ENCODE measurements at places on chromosomes 12 and 14.

DNA sequence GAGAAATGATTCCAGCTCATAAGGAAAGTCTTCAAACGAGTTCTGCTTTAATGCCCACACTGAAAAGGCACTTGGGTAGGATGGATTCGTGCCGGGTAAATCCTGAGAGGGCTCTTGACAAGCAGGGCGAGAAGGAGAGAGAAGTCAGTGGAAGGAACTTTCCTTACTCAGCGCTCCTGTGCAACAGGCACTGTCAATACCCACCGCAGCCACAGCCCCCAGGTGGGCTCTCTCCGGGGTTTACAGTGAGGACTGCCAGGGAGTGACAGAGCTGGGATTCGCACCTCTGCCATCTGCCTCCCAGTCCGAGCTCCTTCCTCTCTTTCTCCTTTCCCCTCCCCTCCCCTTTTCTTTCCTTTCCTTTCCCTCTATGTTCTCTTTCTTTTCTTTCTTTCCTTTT, 118.7 kb downstream of the BEGAIN start:
- no peak for DNase-seq

- no peak for DNase-seq
Measured at GRCh38 chr14:68040633-68041369, 221.2 kb downstream of the RAD51B start.

DNA sequence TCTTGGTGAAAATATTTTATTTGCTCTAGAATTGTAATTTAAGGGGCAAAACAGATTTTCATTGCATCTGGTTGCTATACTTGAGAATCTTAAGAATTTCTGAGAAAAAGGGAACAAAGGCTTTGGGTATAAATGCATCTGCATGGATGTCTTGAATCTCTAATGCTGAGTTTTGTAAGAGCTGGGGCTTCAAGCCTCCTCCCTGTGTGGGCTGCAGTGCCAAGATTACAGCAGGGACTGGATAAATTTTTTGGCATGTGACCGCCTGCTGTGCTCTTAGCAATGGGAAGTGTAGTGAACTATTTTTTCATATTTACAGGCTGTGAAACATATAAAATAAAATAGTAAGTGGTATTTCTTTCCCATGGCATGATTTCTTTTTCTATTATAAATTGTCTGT, 70.0 kb downstream of the SLC38A6 start:
- no peak for DNase-seq

DNA sequence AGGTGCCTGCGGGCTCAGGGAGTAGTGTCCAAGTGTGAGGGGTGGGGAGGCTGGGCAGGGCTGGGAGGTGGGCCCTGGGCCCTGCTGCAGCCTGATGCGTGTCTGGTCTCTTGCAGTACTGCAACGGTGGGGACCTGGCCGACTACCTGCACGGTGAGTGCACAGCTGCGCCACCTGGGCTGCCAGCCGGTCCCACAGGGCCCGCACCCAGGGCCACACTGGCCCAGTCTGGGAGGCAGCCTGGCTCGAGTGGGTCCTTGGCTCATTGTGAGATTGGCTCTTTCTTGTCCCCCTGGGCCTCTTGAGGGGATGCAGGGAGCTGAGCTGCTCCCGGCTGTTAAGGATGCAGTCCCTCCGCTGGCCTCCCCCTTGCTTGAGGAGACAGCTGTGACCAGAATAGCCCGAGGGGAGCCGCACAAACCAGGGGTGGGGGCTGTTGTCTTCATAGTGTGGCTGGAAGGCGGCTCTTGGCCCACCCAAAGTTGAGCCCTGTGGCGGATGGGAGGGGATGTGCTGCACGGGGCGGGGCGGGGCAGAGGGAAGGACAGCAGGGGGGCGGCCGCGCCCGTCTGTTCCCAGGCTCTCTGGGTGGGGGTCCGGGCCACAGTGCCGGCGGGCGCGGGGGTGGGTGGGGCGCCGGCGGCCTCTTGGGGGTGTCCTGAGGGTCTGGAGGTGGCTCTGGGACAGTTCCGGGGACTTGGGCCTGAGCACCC, 13.1 kb downstream of the ULK1 start:
- no peak for DNase-seq

DNA sequence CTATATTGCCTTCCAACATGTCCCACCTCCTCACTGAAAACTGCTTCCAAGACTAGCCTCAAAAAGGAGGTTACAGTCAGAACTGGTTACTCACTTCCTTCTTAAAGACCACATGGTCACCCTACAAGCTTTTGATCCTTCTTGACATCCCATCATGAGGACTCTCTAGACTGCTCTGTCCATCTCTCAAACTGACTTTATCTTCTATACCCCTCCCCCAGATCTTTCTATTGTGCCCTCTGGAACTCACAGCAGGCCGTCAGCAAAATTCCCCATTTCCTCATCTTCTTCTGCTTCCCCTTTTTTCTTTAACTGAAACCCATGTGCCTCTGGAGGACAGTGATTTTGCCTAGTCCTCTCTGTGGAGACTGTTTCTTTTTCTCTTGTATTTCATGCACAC, 18.1 kb upstream of the IGF1 start:
- no peak for DNase-seq

DNA sequence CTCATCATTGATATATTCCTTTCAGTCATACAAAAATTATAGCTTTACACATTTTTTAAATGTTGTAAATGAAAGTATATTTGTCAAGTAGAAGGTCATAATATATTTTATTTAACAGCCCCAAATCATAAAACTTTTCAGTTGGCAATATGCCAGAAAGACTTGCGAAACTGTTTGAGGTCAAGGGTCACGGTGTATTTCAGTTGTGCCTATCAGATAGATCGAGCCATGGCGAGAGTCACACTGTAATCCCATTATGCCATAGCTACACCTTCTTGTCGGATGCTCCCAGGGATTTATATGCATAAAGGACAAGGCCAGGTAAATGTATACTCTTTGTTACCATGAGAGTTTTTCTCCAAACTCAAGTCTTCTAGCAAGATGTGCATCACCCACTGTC, 26.7 kb upstream of the G2E3 start:
- no peak for DNase-seq

GRCh38 chr14:21534576-21534975, 8.4 kb upstream of the SALL2 start:
- no peak for DNase-seq

DNA sequence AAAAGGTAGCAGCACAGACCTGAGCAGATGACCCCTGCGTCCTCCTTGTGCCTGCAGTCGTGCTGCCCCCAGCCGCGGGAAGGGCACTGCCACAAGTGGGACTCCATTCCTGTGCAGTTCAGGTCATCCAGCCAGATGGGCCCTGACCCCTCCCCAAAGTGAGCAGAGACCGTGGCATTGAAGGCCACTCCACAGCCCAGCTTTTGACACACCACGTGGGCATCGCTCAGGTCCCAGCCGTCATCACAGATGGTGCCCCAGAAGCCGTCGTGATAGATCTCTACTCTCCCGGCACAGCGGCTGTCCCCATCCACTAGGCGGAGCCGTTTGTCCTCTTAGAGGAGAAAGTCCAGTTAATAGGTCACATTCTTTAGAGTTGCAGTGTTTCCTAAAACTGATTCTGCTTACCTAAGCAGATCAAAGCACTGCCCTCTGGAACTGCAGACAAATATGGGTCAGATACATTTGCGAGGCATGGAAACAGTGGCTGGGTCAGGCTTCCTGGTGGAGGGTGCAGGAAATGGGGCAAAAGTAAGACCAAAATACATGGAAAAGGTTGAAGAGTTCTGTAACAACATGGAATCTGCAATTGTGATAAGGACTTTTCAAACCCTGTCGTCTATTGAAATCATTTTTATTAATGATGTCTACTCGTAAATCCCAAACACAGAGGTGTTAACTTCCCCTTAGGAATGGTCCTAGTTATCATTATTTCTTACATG, 69.4 kb downstream of the CD163L1 start:
- DNase-seq: no peak

- DNase-seq: no peak
Measured at GRCh38 chr14:21258889-21259787, 10.1 kb downstream of the HNRNPC start.

- DNase-seq: no peak
Measured at GRCh38 chr14:105617201-105617777, 90.9 kb downstream of the TMEM121 start.

- no peak for DNase-seq
Measured at GRCh38 chr12:103768467-103769123, 72.4 kb downstream of the NT5DC3 start.

DNA sequence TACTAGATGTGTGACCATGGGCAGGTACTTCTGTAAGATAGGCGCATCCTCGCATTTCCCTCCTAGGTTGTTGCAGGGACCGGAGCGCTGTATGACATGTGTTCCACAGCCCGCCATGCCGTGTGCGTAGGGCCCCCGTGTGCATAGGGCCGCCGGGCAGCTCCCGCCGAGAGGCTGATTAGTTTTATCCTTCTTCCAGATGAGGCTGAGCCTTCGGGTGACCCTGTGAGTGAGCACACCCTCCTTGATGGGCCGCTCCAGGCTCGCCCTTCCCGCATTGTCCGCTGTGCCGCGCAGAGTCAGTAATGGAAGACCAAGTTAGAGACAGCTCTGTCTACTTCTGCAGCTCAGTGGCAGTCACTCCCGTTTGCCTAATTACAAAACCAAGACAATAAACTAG, 72.9 kb upstream of the DYNC1H1 start:
- no peak for DNase-seq

- no peak for DNase-seq
Measured at GRCh38 chr12:80513211-80513610, 69.2 kb downstream of the PTPRQ start.

DNA sequence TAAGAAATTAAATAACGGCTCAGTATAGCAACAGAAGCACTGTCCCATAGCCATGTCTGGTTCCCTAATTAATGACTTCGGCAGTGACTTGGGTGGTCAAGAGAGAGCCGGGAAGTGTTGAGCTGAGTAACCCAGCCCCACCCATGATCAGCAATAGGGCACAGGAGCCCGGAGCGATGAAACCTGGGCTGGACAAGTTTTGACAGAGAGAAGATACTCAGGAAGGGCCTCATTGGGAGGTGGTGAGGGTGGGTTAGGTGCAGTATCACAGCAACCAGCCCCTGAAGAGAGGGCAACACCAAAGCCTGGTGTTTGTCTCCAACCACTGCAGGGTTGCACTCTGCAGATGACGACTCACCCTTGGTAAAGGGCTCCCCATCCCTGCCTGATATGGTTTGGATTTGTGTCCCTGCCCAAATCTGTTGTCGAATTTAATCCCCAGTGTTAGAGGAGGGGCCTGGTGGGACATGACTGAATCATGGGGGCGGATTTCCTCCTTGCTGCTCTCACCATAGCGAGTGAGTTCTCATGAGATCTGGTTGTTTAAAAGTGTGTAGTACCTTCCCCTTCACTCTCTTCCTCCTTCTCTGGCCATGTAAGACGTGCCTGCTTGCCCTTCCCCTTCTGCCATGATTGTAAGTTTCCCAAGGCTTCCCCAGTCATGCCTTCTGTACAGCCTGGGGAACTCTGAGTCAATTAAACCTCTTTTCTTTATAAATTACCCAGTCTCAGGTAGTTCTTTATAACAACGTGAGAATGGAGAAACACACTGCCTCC, 124.9 kb upstream of the MED13L start:
- DNase-seq: no peak

DNA sequence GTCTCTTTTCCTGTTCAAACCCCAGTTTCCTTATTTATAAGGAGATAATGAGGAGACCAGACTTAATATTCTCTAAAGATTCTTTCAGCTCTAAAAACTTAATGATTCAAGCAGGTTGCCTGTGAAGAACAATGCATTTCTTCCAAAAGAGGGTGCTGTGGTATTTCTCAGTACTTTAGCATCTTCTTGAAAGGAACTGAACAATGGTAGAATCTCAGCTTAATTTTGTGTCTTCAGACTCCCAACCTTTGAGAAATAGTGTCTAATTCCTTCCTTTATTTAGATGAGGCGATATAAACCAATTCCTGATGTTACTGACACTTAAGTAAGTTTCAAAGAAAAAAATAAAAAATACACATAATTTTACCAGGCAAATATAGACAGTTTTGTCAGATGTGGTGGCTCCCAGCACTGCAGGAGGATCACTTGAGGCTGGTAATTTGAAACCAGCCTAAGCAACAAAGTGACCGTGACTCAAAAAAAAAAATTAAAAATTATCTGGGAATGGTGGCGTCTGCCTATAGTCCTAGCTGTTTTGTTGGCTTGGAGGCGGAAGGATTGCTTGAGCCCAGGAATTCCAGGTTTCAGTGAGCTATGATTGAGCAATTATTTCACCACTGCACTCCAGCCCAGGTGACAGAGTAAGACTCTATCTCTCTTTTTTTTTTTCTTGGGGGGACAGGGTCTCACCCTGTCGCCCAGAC, 76.9 kb upstream of the PSMA6 start:
- no peak for DNase-seq

DNA sequence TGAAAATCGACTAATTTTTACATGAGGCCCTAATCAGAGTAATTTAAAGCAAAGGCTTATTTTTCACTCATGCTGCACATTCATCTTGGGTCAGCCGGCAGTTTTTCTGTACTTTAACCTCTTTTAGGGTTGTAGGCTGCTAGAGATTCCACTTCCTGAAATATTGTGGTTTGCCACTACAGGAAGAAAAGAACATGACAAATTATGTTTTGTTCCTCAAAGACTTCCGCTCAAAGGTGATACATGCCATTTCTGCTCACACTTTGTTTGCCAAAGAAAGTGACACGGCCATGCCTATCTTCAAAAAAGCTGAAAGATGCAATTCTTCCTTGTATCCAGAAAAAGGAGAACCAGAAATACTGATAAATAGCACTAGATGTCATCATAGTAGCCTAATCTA, 183.4 kb upstream of the PPFIA2 start:
- DNase-seq: no peak

- DNase-seq: no peak
Measured at GRCh38 chr14:81209167-81209836, 11.5 kb downstream of the GTF2A1 start.

DNA sequence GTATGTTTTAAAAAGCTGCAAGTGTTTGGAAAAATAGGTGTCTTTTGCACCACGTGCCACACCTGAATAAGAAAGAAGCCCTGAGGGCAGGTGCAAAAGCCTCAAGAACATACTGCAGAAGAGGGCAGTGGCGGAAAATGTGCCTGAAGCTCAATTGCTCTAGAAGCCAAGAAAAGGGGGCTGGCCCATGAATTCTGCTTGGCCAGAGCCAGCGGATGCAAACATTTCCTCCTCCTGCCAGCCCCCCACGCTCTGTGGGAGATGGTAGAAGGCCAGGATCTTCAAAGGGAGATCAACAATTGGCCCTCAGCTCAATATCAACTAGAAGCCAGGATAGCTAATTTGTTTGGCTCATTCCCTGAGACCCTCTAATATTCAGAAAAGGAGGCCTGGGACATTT, 80.3 kb upstream of the TMEM132D start:
- no peak for DNase-seq

GRCh38 chr14:32075672-32076277, 1.3 kb upstream of the ARHGAP5 start:
- no peak for DNase-seq

All from GOT3 (cell line).